Mesothelial cell of epicardium (in vitro differentiated cells): ENCODE measurements at places on chromosomes 11 and 22.

DNA sequence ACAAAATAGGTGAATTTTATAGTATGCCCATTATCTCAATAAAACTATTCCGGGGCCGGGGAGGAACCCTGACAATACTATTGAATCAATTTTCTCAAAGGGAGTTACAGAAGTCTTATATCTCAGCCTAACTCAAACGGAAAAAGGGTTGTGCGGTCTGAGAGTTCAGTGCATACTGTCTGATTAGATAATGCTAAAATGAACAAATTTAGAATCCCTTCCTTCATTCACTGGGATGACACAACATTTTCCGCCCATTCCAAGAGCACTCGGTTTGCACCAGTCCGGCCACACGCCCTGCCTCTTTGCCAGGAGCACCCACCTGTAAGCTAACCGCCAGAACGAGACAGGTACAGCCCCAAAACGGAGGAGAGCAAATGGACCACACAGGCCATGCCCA lies 50.0 kb upstream of the NFRKB start:
- no peak for DNase-seq

DNA sequence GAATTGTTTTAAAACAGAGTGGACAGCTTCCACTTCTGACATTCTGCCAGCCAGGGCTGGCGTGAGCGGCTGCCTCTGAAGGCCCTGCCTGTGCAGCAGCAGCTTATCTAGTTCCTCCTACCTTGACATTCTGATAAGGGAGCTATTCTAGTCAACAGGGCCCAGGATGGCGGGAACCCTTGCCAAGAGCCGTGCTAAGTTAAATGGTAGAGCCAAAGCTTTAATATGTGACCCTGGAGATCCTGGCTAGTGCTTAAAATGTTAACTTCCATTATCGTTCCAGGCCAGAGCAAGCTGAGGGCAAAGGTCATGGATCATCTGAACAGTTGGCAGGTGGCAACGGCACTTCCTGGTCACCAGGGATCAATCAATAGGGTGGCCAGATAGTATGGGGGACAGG lies 3.5 kb downstream of the KCNJ5 start:
- DNase-seq = no peak

DNA sequence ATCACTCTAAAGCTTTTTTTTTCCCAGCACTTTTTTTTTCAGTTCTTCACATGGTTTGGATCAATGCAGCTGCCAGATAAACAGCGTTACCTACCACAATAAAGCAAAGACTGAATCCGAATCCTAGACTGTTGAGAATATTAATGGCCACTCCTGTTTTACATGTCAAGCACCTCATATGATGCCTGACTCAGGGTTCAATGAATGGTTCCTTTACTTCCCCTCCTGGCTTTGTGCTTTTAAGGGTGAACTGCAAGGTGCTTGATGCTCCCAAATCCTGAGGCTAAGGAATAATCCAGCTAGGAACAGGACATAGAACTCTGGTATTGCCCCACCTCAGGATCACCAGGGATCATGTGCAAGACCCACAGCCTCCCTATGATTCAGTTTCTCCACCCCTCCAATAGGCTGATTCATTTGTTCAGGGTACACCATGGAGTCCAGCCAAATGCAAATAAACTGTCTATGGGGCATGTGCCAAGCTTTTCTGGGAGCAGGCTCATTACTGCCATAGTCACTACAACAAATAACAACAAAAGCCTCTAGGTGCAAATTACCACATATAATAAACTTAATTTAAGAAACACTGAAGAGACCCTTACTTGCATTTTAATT lies 104.3 kb downstream of the GAB2 start:
- no peak for DNase-seq

DNA sequence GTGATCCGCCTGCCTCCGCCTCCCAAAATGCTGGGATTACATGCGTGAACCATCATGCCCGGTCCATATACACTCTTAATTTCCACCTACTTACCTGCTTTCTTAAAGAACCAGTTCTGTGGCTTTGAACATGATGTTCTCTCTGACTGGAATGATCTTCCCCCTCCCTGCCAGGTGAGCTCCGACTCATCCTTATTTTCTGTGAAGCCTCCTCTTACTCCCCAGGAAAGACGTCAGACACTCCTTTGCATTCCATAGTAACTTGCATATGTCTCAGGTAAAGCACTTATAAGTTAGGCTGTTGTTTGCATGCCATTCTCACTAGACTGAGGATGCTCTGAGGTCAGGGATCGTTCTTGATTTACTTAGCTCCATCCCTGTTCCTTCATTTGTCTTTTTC lies 91.8 kb upstream of the RAB1B start:
- no peak for DNase-seq

DNA sequence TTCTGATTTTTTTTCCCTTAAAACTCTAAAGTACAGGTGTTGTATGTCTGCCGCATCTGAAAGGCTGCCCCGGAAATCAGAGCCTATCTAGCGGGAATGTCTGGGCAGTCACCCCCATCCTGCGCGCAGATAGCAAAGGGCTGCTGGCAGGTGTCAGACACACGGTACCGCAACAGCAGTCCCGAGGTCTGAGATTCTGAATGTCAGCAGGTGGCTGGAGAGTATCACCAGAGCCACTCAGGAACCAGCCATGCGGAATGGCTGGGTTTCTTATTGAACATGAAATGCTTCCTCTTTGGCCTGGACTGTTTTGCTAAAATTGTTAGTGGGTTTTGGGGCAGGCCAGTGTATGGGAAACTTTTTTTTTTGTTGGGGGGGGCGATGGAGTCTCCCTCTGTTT lies 53.3 kb downstream of the CERK start:
- no peak for DNase-seq

GRCh38 chr11:125398994-125399640 lies 96.9 kb downstream of the FEZ1 start:
- DNase-seq = no peak

DNA sequence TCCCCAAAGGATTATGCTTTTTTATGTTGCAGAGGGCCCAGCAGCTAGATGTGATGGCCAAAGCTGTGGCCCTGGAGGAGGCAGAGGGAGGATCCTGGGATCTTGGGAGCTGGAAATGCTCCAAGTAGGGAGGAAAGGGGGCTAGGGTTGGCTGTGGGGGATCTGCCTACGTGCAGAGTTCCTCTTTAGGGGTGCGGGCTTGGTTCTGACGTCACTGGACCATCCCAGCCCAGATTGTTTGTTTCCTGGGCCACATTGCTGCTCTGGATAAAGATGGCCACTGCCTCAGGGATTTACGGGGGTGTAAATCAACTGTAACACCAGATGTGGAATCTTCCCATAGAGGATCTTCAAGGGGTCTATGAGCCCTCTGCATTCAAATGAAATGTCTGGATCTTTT lies 110.3 kb upstream of the SYT13 start:
- DNase-seq = no peak

GRCh38 chr11:126332221-126332711 lies 23.2 kb upstream of the ST3GAL4 start:
- no peak for DNase-seq

GRCh38 chr22:26431261-26431995 lies 2.4 kb downstream of the ASPHD2 start:
- no peak for DNase-seq

GRCh38 chr22:50524676-50525103 lies 708 bp downstream of the SCO2 start:
- DNase-seq = peak; percentile 20

DNA sequence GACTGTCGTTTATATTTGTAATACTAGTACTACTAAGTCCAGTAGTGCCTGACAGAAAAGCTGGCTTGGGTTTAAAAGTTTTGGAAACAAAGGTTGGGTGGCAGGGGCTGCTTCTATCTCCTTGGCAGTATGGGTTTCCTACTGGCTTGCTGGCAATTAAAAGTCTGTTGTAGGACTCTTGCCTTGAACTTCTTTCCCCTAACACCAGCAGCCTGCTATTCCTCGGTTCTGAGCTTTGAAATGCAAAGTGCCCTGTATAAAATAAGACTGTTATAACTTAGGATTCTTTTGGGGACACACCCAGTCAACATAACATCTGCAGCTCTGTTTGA lies 1.3 kb downstream of the RNF169 start:
- no peak for DNase-seq

GRCh38 chr22:49266561-49267519 lies 560.8 kb downstream of the BRD1 start:
- DNase-seq = no peak

GRCh38 chr22:28132466-28132865 lies 213.4 kb upstream of the PITPNB start:
- DNase-seq = no peak

DNA sequence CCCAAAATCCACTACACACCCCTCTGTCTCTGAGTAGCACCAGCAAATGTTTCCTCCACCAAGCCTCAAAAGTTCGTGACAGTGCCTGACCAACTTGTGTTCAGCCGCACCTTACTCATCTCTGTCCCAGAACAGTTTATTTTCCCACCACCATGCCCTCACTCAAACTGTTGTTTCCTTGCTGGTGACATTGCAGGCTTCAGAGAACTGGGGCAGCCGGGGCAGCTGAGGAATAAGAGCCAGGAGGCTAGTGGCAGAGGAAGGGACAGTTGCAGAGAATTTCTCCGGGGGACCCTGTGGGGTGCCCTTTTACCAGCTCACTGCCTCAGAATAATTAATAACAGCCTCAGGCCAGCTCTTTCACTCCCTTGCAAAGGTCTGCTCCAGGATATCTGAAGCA lies 709 bp upstream of the KCNE3 start:
- no peak for DNase-seq

DNA sequence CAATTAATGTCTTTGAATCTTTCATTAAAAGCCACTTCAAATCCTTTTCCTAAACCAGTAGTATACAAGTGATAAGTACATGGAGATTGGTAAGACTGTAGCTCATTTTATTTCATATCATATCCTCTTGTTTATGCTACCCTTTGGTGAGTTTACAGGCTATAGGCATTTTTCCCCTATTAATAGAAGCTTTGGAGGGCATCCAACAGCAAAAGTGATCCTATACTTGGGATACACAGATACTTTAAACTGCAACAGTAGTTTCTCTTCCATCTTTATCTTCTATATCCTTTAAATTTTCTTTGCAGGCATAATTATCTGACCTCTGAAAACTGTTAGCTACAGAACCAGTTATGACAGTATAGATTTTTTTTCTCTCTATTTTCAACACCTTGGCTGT lies 114.5 kb upstream of the SPON1 start:
- DNase-seq = no peak

- no peak for DNase-seq
These were observed 4.9 kb upstream of the ZBED4 start for GRCh38 chr22:49848690-49849160.

DNA sequence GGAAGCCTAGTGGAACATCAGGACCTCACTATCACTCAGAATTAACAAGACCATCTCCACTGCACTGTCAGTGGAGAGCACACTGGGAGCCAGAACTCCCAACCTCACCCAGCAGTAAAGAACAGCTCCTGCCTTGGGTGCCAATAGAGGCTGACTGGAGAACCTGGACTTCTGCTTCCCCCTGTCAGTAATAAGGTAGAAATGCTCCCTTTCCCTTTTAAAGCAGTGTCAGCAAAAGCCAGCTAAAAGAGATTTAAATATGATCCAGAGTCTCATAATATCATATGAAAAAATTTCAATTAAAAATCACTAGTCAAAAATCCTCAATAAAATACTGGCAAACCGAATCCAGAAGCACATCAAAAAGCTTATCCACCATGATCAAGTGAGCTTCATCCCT lies 82.8 kb downstream of the SPATA19 start:
- DNase-seq = no peak

DNA sequence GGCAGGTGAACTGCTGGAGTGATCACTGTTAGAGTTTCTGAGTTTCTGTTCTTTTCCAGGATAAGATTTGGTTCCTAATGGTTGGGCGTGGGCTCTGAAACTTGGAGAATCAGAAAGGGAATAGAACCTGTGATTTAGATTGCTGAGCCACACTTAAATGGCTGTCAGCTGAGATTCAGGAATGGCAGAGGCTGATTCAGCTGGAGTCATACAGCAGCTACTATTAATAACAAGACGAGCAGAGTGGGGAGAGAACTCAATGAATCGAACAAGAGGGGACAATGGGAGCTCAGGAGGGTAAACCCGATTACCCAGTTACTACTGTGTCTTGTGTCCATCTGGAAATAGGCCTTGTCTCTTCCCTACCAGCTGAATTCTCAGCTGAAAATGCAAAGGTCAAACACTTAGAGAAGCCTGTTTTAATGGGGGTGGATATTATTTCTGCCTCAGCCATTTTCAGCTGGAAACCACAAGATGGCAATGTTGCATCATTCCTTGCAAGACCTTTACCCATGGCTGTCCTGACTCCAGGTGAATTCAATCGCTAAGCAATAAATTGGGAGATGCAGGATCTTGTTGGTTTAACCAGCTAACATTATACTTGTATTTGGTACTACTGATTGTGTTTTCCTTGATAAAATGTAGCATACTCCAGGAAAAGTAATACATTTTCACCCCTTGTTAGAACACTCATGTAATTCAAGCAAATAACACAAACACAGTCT lies 104.5 kb upstream of the RAG2 start:
- DNase-seq = no peak

DNA sequence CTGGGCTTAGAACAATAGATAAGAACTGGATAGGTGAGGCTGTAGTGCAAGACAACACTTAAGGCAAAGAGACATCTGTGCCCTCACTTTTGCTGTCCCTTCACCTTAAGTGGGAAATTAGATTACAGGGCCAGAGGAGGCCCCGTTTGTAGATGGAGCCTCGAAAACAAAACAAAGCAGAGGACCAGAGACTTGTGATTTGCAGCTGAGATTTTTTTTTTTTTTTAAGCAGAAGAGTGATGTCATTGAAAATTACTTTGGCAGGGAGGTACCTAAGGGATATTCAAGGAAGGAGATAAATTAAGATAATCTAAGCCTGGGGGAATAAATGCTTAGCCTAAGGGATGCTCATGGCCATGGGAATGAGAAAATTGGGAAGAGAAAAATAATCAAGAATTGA lies 31.4 kb downstream of the ZC3H12C start:
- DNase-seq = no peak

- no peak for DNase-seq
These were observed 1.8 kb upstream of the RASD2 start for GRCh38 chr22:35538801-35539321.

- DNase-seq = no peak
These were observed 25.4 kb downstream of the YPEL1 start for GRCh38 chr22:21710156-21710555.

DNA sequence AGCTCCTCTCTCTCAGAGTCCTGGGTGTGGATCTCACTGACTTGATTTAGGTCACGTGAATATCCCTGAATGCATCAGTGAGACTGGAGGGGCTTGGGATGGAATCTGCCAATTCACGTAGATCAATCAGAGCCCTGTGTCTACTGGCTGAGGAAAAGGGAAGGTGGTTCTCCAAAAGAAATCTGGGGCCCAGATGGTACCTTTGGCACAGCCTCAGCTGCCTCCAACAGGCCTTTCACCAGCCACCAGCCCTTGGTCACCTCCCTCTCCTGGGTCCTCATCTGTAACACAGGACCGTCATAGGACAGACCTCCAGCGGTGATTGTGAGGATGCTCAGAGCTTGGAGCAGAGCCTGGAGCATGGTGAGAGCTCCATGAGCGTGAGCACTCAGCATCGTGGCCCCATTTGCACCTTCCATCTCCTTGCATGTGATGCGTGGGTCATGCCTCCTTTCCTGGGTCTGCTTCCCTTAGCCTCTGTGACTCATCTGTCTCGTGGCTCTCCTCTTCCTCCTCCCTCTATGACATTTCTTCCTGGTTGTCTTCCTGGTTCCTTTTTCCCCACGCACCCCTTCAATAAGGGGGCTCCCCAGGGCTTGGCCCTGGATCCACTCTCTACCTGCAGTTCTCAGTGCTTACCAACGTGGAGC lies 7.5 kb upstream of the MIEF1 start:
- no peak for DNase-seq
